ENCODE measurements at places on chromosomes 3 and 15. TPM values are rescaled to one million over a fixed set of nuclear protein-coding genes. Genes with fewer than 3 reads are reported as not detected.

The ARGFX gene
- not detected for polyA plus RNA-seq

The ADAMTSL3 gene
- polyA plus RNA-seq = 0.27 TPM

The TUSC2 gene
- 26.8 TPM for polyA plus RNA-seq

The STRA6 gene
- polyA plus RNA-seq = not detected

The FMN1 gene
- 2.1 TPM for polyA plus RNA-seq

The ZPLD1 gene
- polyA plus RNA-seq = not detected

The FHIT gene
- 8.1 TPM for polyA plus RNA-seq

The CHRNA3 gene
- polyA plus RNA-seq = 2.2 TPM

The TJP1 gene
- polyA plus RNA-seq = 19.5 TPM

The FRG2C gene
- polyA plus RNA-seq = not detected

The LSMEM2 gene
- polyA plus RNA-seq = not detected

The SEC62 gene
- polyA plus RNA-seq = 38.7 TPM

The BDH1 gene
- polyA plus RNA-seq = 84.1 TPM

The PPIB gene
- polyA plus RNA-seq = 288 TPM

The MAP6D1 gene
- polyA plus RNA-seq = 0.60 TPM

The ZMYND10 gene
- 1.6 TPM for polyA plus RNA-seq

The CAMK2N2 gene
- polyA plus RNA-seq = not detected

The CHDH gene
- polyA plus RNA-seq = 2.2 TPM

- DNase-seq = no peak
These were observed 42.9 kb downstream of the ADCY5 start for GRCh38 chr3:123405936-123406510.

- no peak for DNase-seq
These were observed 32.9 kb downstream of the DAPK2 start for GRCh38 chr15:64013179-64014062.

GRCh38 chr3:2099028-2099671 lies 484 bp downstream of the CNTN4 start:
- peak; percentile 58 for DNase-seq

GRCh38 chr3:140768941-140769340 lies 91.1 kb downstream of the TRIM42 start:
- DNase-seq = no peak

GRCh38 chr3:73036694-73037591 lies 24.5 kb upstream of the EBLN2 start:
- no peak for DNase-seq

DNA sequence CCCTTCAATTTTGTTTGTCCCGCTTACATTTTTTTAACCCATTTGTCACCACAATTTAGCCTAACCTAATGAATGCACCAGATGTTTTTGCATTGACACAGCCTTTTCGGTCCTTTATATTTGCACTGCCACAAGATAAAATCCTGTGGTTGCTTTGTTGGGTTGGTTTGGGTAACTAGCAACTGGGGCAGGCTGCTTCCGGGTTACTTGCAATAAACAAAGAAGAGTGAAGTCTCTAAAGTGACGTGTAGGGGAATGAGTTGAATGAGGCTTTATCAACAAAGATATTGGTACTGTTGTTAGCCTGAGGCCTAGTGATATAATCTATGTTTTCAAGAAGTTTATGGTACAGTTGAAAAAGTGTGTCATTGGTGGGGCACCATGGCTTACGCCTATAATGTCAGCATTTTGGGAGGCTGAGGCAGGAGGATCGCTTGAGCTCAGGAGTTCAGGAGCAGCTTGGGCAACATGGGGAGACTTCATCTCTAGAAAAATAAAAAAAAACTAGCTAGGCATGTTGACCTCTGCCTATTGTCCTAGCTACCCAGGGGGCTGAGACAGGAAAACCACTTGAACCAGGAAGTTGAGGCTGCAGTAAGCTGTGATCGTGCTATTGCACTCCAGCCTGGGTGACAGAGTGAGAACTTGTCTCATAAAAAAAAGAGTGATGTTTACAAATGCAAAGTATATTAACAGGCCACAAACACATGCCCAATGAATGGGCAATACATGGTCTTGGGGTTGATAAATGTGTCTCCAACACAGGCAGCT lies 121.8 kb downstream of the OXSM start:
- DNase-seq = peak; percentile 12

DNA sequence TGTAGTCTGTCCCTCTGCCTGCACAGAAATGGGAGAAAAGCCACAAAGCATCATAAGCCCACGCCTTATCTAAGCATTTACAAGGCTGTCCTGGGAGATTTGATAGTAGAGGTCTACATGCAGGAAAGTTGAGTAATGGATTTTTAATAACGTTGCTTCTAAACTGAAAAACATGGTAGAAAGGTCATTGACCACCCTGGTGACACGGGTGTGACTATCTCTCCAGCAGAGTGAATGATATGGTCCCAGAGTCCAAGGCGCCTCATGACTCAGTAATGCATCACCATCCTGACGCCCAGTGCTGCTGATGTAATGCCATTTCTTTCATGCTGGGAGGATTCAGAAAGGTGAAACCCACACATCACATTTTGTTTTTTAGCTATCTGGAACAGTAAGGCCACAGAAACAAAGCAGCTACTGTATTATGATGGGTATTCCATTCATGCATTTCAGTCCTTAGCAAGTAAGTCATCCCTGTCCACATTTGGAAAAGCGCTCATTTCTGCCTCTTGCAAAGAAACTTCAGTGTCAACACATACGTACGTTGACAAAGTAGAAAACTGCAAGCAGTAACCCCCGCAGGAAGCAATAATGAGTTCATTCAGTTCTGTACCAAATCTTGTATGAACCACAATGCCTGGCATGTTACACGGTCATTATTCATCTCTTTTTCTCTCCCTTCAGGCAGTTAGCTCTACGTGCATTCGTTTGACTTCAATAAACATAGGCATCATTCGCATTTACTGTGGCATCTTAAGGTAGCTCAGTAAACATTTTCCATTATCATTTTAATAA lies 483.5 kb downstream of the GABRG3 start:
- DNase-seq = no peak

DNA sequence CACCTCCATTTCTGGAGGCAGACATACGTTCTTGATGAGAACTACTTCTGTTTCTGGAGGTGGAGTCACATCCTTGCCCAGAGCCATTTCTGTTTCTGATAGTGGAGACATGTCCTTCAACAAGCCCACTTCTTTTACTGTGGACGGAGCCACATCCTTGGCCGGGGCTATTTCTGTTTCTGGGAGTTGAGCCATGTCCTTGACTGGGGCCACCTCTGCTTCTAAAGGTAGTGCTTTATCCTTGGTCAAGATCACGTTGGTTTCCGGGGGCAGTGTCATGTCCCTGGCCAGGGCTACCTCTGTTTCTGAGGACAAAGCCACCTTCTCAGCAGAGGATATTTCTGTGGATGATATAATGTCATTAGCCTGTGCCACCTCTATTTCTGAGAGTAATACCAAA lies 100.0 kb downstream of the MAP4 start:
- DNase-seq = no peak

DNA sequence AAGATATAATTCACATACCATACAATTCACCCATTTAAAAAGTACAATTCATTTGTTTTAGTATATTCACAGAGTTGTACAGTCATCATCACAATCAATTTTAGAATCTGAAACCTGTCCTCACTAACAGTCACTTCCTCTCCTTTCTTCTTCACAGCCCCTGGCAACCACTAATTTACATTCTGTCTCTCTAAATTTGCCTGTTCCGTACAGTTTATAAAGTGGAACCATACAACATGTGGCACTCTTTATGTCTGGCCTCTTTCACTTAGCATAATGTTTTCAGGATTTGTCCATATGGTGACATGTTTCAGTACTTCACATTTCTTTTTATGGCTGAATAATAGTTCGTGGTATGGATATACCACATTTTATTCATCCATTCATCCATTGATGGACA lies 22.7 kb downstream of the ERICH6 start:
- no peak for DNase-seq

DNA sequence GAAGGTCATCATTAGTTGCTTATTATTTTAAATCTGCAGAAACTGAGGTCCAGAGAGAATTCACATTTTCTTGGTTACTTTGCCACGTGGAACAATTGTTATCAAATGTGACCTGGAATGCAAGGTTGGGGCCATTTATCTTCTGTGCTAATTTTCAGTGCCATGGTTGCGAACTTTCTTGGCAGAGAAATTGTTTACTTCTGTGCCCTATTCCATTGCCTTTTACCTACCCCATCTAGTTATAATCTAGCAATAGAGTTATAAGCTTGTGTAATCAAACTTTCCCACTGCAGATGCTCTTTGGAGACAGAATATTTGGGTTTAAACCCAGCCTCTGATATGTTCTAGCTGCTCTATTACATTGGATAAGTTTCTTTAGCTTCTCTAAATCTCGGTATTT lies 242.9 kb downstream of the LPP start:
- peak; percentile 30 for DNase-seq

DNA sequence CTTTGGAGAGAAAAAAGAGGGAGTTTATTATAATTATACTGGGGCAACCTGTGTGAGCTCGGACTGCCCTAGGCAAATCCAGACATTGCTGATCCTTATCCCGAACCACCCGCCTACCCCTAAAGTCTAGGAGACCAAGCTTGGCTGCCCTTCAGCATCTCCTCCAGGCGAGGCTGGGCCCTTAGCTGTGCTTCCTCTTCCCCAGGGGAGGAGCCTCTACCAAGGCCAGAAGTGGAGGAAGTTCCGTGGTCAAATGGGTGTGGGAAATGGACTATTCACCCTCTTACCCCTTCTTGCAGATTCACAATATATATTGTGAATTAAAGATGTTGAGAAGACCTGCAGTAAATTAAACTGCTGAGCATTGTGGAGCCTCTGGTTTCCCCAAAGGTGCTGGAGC lies 158.3 kb upstream of the HES1 start:
- peak; percentile 38 for DNase-seq

- no peak for DNase-seq
These were observed 256.9 kb downstream of the CTNNB1 start for GRCh38 chr3:41456162-41456561.

DNA sequence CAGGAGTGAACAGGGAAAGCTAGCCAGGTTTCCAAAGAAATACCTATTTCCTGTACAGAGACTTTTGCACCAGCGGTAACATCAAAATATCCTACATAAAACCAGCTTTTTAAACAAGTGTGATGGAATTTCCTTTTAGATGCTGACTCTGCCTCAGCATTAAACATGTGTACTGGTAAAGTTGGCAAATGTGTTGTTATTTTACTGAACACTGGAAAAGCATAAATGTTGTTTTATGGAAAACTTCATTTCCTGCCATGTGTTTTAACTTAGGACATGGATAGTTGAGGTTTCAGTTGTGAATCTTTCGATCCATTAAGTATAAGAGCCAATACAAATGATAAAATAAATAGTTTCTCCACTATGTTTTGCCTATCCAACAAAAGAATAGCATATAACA lies 15.7 kb downstream of the OXNAD1 start:
- DNase-seq = no peak

- peak; percentile 76 for DNase-seq
These were observed 191.9 kb upstream of the LINGO1 start for GRCh38 chr15:77824361-77825251.

DNA sequence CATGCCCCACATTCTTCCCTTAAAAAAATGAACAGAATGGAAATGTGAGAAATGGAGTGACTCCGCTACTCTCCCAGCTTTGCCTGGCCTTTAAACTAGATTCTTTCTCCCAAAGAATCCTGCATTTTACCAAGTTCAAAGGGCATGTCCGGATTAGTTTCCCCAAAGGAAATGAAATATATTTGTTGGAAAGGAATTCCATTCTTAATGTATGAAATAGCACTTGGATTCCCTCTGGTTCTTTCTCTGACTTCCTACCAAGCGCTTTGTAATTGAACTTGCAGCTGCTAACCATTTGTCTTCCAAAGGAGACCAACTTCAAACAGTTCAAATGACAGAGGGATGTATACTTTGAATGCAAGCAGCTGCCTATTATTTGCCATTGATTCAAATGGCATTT lies 18.9 kb downstream of the MAP2K1 start:
- no peak for DNase-seq

GRCh38 chr3:102200126-102200525 lies 234.7 kb upstream of the ZPLD1 start:
- no peak for DNase-seq

DNA sequence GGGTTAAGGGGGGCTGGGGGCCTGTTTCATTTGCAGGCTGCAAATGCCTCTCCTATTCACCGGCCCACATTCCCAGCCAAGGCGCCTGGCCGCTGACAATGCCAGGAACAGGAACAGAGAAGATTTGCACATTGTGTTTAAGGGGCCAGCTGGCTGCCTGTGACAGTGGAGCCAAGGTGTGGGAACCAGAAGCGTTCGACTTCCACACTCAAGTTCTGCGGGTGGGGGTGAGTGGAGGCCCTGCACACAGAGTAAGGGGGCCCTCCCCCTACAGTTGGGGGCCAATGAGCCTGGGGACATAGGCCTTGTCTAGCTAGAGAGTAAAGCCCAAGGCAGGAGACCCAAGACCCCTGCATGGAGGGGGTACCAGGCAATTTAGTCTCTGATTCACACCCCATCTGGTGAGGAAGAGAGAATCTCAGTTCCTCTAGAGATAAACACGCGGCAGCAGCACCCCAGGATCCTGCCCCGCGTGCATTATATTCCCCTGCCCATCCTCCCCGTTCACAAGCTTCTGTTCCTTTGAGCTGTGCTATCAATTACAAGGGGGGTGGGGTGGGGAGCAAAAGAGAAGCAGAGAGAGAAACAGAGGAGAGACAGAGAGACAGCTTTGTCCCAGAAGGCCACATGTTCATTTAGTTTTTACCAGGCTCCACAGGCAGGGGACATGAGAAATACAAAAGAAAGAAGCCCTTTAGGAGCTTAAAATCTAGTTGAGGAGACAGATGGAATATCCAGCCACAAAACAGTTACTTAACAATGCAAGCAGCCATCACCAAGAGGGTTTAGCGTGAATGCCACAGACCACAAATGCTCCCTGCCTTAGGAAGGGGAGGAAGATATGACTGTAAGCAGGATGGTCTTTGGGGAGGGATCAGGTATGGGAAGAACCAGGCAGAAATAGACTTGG lies 9.2 kb downstream of the IGDCC3 start:
- no peak for DNase-seq
